Neural progenitor cell (in vitro differentiated cells): ENCODE measurements at places on chromosomes 3 and 15. TPM values are rescaled to one million over a fixed set of nuclear protein-coding genes. Genes with fewer than 3 reads are reported as not detected.

GRCh38 chr3:142498397-142499180 is 50.8 kb upstream of the XRN1 start:
- H3K27ac ChIP-seq: no peak overlapping the region
- H3K36me3 ChIP-seq: no peaks in the 10 kb centered on the region
- DNase-seq: no peak
- H3K4me1 ChIP-seq: no peaks in the 10 kb centered on the region

DNA sequence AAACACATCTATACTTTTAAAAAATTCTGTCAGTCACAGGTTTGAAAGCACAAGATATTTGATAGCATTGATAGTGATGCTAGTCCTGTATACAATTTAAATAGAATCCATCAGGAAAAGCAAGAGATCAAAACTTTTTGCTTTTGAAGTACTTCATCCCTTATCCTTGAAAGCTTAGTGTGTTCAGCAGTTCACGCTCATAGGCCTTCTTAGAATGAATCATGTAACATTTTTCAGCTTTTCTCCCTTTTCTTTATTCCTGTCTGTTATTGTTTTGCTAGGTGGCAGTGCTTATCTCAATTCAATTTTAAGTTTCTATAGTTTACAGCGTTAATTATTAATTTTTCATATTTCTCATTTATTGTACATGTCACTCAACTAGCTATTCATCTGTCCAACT is 69.1 kb downstream of the FGF7 start:
- no peak overlapping the region for H3K27ac ChIP-seq
- no peak for DNase-seq
- H3K36me3 ChIP-seq: no peaks in the 10 kb centered on the region
- H3K4me3 ChIP-seq: no peak overlapping the region
- no peaks in the 10 kb centered on the region for H3K27me3 ChIP-seq

- no peaks in the 10 kb centered on the region for H3K27me3 ChIP-seq
- no peak overlapping the region for H3K27ac ChIP-seq
- DNase-seq: peak; percentile 70
- no peaks in the 10 kb centered on the region for H3K36me3 ChIP-seq
- H3K4me3 ChIP-seq: no peak overlapping the region
These were observed 172.6 kb downstream of the FMN1 start for GRCh38 chr15:33021806-33022389.

LPCAT4 gene
- 35.1 and 47.1 TPM in 2 replicates for total RNA-seq

- no peaks in the 10 kb centered on the region for H3K36me3 ChIP-seq
- H3K27me3 ChIP-seq: no peaks in the 10 kb centered on the region
- no peaks in the 10 kb centered on the region for H3K4me1 ChIP-seq
- no peak overlapping the region for H3K27ac ChIP-seq
These were observed 84.8 kb downstream of the RAP2B start for GRCh38 chr3:153246806-153247205.

DNA sequence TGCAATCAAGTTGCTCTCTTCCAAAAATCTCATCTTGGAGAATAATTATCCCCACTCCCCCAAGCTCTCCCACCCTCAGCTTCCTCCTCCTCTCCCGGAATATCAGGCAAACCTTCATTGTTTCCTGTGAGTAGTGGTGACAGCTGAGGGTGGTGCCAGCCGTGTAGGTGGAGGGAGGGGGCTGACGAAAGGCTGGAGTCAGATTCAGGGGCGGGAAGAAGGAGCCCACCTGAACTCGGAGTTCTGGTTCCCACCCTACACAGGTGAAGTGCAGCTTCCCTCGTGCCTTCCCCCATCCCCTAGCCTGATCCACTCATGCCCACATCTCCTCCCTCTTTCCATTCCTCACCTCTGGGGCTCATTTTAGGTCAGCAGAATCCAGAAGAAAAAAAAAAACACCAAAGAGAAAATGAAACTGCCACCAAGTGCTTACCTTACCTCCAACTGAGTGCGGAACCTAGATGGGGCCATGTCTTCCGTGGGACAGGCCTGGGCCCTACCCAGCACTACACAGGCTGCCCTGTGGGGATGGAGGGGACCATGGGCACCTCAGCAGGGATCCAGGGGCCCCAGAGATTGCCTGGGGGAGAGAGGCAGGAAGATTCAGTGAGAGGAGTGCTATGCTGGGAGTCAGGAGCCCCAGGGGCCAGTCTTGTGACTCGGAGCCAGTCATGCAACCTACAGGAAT is 81.3 kb downstream of the ADCY5 start:
- H3K27ac ChIP-seq: no peak overlapping the region
- no peak overlapping the region for H3K4me3 ChIP-seq
- no peak for DNase-seq
- H3K36me3 ChIP-seq: no peaks in the 10 kb centered on the region
- no peaks in the 10 kb centered on the region for H3K4me1 ChIP-seq

TMED3 gene
- 28.5 and 48.6 TPM in 2 replicates for total RNA-seq
